ENCODE measurements at places on chromosomes 5 and 9.

GRCh38 chr9:23413541-23413940 lies 412.5 kb downstream of the ELAVL2 start:
- no peak for DNase-seq

- no peak for DNase-seq
These were observed 550 bp upstream of the CKMT2 start for GRCh38 chr5:81232464-81233079.

GRCh38 chr9:76704593-76705204 lies 59.5 kb upstream of the PCA3 start:
- peak; percentile 60 for DNase-seq

DNA sequence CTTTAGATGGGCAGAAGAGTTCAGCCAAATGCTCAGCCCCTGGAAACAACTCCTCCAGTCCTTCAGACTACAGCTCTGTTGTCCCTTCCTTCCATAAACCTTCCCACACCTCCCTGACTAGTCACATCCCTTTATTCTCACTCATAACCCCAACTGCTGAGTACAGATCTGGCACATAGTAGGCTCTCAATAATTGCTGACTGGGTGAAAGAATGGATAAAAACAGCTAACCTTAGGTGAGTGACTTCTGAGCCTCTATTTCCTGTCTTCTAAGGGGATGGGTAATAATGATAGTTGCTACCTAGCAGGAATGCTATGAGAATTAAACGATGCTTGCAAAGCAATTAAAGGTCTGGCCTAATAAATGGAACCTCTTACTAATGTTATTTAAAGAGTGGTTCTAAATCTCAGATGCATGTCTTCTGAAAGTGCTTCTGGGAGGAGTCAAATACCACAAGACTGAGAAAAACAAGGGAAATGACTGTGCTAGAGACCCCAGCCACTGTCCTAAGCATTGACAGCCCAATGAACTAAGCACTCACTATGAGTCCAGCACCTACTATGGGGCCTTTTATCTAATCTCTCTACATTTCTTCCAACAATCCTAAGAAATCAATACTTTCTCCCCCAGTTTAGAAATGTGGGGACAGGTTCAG lies 2.5 kb upstream of the NR6A1 start:
- no peak for DNase-seq

- DNase-seq = no peak
These were observed 3.5 kb upstream of the CNTFR start for GRCh38 chr9:34592895-34593601.

- no peak for DNase-seq
These were observed 106.3 kb upstream of the GPBP1 start for GRCh38 chr5:57067597-57067924.

- DNase-seq = no peak
These were observed 82.6 kb downstream of the ADRB2 start for GRCh38 chr5:148909040-148909439.

DNA sequence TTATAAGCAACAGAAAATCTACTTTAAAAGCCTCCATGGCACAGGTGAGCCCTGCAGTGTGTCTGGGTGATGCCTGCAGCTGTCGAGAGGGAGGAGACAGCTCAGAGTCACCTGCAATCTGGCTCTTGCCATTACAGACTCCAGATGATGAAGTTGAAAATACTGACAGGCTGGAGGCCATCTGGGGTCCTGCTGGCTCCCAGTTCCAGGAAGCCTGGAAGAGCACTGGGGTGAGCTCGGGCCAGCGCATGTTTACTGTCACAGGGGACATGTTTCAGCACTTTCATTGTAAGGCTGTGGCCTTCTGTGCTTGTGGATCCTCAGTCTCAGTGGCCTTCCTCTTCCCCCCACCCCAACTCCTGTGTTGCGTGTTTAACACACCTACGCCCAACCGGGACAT lies 28.4 kb downstream of the CEL start:
- no peak for DNase-seq

DNA sequence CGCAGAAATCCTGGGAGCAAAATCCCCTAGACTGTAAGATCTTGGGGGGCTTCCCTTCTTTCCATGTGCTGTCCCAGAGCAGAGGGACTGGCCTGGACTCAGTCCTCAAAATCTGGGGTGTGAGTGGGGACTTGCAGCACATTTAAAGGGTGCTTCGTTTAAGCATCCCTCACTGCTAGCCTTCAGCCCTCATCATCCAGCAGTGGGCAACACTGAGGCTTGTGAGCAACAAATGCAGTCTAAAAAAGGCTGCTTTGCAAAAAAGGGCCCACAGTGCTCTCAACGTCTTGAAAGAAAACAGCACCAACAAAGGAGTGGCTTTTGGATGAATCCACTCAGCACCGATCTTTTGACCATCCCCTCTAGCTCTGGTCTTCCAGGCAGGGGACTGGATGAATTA lies 128.3 kb upstream of the TBC1D2 start:
- DNase-seq = no peak

DNA sequence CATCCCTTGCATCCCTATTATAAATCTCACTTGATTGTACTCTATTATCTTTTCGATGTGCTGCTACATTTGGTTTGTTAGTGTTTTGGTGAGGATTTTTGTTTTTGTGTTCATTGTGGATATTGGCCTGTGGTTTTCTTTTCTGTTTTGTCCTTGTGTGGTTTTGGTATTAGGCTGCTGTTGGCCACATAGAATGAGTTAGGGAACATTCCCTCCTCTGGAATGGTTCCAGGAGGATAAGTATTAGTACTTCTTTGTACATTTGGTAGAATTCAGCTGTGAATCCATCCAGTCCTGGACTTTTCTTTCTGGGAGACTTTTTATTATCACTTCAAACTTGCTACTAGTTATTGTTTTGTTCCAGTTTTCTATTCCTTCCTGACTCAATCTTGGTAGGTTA lies 287.2 kb downstream of the CWC27 start:
- no peak for DNase-seq

GRCh38 chr5:146967646-146968045 lies 89.1 kb upstream of the PPP2R2B start:
- DNase-seq = no peak

Data from HTR-8/SVneo (cell line).